Stimulated activated CD8-positive, alpha-beta memory T cell treated with anti-CD3 and anti-CD28 coated beads, Interleukin-7, amount 100 ng/mL, for 48 hours (primary cell): ENCODE measurements at places on chromosomes 7 and 10.

- DNase-seq: no peak
Measured at GRCh38 chr7:152968514-152968913, 209.0 kb downstream of the ACTR3B start.

DNA sequence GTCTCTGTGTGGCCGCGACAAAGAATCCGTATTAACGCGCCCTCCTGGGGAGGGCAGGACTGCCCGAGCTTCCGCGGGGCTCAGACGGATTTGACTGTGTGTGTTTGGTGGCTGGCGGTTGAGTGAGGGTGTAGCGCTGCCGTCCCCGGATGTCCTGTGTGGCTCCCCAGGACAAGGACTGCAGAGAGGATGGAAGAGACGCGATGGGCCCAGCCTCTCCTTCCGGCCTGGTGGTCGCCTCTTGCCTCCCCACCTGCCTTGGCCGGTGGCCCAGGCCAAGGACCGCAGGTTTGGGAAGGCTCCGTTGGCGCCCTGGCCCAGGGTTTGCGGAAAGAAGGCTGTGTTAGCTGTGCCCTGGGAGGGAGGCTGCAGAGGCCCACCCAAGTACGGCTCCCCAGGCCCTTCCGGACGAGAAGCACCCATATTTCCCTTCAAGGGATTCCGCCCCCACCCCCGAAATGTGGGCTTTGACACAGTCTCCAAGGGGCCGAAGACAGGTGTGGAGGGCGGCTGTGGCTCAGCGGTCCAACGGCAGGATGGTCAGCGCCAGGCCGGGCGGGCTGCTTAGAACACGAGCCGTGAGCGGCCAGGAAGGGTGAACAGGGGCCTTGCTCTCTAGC is 2.3 kb downstream of the UNCX start:
- no peak for DNase-seq

GRCh38 chr10:11720260-11720741 is 21.9 kb upstream of the ECHDC3 start:
- DNase-seq: no peak

DNA sequence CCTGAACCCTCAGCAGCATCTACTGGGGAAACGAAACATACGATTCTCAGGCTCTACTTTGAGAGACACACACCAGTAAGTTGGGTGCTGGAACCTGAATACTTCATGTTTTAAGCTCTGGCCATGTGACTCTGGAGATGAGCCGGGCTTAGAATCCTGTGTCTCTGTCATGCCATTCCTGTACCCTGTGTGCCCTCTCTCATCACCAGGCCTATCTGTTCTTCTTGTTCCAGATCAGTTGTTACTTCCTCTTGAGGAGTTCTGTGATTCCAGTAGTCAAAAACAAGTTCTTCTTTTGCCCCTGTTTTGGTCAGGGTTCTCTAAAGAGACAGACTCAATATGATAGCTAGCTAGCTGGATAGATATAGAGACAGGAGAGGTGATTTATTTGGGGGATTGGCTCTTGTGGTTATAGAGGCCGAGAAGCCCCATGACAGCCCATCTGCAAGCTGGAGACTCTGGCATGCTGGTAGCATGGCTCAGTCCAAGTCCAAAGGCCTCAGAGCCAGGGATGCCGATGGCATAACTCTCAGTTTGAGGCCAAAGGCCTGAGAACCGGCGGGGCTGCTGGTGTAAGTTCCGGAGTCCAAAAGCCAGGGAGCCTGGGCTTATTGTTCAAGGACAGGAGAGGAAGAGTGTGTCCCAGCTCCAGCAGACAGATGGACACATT is 54.3 kb downstream of the CHN2 start:
- no peak for DNase-seq

DNA sequence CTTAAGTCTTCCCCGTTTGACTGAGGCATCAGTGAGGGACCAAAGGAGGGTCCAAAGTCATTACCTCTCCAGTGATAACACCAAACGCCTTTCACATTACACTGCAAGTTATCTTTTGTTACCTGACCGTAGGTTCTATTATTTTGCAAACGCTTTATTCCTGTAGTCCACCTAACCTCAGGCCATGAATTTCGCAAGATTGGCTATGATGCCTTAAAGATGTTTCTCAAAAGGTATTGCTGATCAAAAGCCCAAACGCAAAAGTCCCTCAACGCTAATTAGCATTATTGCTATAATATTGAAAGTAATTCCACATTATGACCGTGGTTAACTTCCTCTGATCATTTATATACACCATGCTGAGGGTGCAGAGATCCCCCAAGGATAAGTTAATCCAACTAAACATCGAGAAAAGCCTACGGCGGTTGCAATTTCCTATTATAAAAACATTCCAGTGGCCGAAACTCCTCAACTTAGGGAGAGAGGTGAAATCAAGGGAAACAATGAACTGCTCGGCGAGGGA is 649 bp downstream of the DNA2 start:
- DNase-seq: no peak

DNA sequence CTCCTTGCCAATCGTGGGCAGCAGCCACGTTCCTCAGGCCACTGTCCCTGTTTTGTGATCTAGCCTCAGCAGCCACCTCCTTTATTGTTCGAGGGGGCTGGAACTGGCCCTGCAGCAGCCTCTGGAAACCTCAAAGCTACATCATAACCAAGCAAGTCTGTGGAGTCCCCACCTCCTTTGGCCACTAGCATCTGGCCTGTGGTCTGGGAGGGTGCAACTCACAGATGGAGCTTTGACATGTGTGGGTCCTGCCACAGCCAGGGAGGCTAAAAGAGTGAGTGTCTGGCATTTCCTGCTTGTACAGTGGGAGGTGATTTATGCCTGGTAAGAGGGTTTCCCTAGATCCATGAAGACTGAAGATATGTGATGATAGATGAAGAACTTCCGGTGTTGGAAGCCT is 32.3 kb upstream of the NUB1 start:
- DNase-seq: no peak

GRCh38 chr10:99943908-99944307 is 65.8 kb downstream of the DNMBP start:
- DNase-seq: no peak

DNA sequence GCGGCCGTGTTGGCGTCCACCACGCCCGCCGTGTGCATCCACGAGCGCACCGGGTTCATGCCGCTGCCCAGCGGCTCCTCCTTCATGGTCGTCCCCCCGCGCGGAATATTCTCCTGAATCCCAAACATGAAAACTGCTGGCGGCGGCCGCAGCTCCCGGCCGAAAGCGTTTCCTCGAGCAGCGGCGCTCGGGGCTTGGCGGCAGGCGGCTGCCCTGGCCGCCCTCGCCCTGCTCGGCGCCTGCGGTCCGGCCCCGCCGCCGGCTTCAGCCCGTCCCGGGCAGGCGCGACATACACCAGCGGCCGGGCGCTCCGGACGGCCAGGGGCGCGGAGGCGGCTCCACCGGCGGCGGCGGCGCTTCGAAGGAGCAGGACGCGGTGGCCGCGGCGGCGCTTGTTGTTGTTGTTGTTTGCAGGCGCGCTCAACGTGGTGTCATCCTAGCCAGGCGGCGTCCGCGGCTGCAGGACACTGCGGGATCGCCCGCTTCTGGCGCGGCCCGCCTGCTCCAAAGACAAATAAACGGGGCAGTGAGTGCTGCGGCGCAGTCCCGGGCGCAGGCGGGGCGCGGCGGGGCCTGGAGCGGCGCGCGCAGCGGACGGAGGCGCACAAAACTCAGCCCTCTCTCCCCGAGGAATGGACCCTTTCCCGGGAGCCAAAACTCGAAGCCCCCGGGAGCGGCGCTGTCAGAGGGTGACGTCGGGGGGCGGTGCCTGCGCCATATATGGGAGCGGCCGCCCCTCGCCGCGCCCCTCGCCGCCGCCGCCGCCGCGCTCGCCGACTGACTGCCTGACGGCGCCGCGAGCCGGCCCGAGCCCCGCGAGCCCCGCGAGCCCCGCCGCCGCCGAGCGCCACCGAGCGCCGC is at the start of gene EBF3:
Gene EBF3 (minus strand): TSS at position 634 of the 861 bp plus-strand sequence. CDS start 506 bp downstream, at position 128.
- no peak for DNase-seq

GRCh38 chr7:26485367-26485934 is 193.8 kb downstream of the SNX10 start:
- DNase-seq: no peak

GRCh38 chr10:102384606-102385429 is 10.7 kb upstream of the NFKB2 start:
- DNase-seq: no peak

DNA sequence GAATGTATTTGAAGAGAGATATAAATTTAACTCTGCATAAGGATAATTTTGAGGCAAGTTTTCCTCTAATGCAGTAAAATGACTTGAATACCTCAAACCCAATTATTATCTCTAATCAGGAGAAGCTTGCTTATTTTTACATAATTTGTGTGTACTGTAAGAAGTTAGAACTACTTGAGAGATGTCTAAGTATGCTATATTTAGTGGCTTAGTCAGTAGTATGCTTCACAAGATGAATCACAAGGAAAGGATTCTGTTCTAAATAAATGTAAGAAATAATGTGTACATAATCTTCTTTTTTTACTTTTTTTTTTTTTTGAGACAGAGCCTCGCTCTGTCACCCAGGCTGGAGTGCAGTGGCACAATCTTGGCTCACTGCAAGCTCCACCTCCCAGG is 13.7 kb downstream of the PHTF2 start:
- DNase-seq: no peak

DNA sequence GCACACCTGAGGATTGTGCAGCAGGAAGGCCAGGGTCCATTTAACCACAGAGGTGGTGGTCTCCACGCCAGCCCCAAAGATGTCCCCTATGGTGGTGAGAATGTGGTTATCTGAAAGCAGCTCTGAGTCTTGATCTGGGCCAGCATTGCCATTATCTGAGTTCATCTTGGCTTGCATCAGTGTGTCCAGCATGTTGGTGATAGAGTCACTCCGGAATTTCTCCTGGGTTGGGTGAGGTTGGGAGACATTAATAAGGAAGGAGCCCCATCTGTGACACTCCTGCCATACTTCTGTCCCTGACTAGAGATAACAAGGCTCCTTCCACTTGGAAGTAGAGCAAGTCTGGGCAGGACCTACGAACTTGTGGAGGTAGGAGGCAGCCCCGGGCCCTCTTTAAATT is 4.2 kb downstream of the CYP17A1 start:
- no peak for DNase-seq

DNA sequence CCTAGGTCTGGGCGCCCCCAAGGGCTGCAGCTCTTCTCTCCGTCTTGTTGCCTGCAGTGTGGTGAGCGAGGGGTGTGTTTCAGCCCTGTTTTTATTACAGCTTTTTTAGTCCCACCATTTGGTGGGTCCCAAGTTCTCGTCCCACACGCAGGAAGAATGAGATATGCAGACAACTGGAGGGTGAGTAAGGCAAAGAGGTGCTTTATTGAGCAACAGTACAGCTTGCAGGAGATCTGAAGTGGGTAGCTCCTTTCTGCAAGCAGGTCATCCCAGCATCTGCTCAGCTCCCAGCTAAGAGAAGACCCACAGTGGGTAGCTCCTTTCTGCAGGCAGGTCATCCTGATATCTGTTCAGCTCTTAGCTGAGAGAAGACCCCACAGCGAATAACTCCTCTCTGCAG is 28.2 kb downstream of the C10orf67 start:
- DNase-seq: no peak

DNA sequence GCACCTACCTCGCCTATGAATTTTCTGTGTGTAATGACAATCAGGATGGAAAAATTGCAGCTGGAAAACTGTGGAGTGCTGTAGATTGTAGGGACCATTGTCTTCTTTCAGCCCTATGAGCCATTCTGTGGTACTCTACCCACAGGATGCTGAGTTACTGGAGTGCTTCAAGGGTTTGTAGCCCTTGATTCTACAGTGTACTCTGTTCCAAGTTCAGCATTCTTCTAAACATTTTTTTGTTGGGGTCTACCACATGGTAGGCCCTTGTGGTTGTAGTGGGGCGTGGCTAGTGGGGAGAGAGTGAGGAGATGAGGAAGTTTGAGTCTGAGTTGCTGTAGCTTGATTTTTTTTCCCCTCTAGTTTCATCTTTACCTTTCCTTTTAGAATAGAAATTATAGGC is 33.5 kb downstream of the REEP3 start:
- DNase-seq: peak; percentile 34

DNA sequence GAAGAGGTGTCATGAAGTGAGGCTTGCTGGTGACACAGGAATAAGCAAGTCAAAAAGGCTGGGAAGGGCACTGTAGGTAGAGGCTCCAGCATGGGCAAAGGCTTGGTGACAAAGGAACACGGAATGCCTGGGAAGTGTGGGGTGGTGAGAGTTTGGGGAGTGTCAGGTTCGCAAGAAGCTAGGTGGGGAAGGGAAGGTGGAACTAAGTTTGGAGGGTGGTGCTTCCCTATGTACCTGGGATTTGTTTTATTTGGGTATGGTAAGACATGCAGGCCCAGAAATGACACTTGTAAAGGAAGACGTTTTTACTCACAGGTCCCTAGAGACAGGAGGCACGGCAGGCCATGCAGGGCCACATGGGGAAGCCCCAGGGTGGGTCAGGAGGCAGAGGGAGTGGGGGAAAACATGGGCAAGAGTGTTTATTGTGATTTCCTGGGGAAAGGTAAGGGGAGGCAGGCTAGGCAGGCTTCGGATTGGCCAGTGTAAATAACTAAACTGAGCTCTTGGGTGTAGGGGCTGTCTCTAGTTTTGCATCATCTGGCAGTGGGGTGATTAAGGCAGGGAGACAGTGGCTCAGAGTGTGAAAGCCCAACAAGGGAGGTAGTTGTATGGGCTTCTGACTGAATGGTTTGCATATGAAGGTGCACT is 52.1 kb downstream of the SH2D4B start:
- no peak for DNase-seq

DNA sequence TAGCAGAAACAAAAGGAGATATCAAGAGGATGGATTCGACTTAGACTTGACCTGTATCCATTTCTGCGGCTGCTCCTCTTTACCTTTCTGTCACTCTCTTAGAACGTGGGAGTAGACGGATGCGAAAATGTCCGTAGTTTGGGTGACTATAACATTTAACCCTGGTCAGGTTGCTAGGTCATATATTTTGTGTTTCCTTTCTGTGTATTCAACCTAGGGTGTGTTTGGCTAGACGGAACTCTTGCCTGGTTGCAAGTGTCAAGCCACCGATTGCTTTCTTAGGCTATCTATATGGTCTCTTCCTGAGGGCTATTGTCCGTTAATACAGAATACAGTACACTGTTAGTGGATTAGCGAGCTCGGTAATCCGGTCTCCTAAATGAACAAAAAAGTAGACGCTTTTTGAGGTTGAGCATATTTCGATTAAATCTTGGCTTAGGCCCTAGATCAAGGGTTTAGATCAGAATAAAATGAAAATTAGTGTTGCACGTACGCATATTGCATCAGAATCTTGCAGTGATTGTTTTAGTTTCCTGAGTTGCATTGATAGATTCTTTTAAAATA is 1.2 kb downstream of the PTEN start:
- DNase-seq: no peak

DNA sequence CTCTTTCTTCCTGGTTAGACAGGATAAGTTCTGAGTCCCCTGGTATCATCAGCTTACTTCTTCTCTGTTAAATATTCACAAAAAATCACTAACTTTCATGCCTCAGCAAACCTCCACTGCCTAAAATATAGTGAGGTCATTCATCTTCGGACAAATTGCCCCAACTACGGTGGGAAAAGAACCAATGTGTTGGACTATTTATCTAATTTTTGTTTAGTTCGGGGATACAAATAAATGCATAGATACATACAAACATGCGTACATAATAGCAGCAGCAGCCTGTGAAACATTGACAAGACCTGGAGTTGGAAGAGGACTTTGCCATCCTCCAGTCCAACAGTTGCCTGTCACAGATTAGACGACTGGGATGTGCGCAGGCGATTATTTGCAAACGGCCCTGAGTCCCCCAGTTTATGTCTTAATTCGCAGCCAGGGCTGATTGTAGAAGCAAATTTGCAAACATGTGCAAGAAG is 51.5 kb downstream of the EGFR start:
- no peak for DNase-seq
